ENCODE measurements at places on chromosomes 2 and 18. TPM values are rescaled to one million over a fixed set of nuclear protein-coding genes. Genes with fewer than 3 reads are reported as not detected.

DNA sequence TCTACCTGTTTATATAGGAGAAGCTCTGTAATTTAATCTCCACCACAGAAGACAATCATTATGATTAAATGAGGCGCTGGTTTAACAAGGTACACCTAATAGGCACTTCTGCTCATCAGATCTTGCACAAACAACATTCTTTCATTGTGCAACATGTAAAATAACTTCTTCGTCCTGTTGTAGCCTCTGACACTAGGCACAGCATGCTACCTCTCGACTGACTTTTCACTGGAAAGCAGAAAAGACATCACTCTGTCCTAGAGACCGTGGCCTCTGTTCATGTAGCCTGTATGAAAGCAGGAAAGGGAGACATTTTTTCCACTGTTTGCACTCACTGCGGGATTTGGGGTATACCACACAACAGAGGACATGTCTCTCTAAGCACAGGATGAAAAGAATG, 316.5 kb downstream of the IRS1 start:
- no peak for DNase-seq
- H3K27ac ChIP-seq = no peak overlapping the region
- no peaks in the 10 kb centered on the region for H3K4me1 ChIP-seq
- H3K36me3 ChIP-seq = no peaks in the 10 kb centered on the region
- H3K27me3 ChIP-seq = no peaks in the 10 kb centered on the region

GRCh38 chr18:63683152-63683551, 19.6 kb upstream of the SERPINB11 start:
- no peak overlapping the region for H3K27ac ChIP-seq
- no peak for DNase-seq
- H3K4me3 ChIP-seq = no peak overlapping the region
- H3K4me1 ChIP-seq = no peaks in the 10 kb centered on the region
- H3K27me3 ChIP-seq = no peaks in the 10 kb centered on the region

GRCh38 chr2:238263204-238264071, 23.6 kb upstream of the HES6 start:
- H3K27ac ChIP-seq = no peak overlapping the region
- peaks cover 21% of the 10 kb centered on the region for H3K36me3 ChIP-seq
- H3K4me1 ChIP-seq = no peaks in the 10 kb centered on the region
- no peaks in the 10 kb centered on the region for H3K27me3 ChIP-seq
- H3K4me3 ChIP-seq = no peak overlapping the region

- no peaks in the 10 kb centered on the region for H3K36me3 ChIP-seq
- DNase-seq = no peak
- H3K4me3 ChIP-seq = no peak overlapping the region
- H3K27ac ChIP-seq = no peak overlapping the region
- H3K27me3 ChIP-seq = no peaks in the 10 kb centered on the region
Observed at GRCh38 chr2:222883420-222883819, 22.6 kb downstream of the ACSL3 start.

The PSMD14 gene
- 38.6 TPM for total RNA-seq
